ENCODE measurements at places on chromosomes 4 and X.

DNA sequence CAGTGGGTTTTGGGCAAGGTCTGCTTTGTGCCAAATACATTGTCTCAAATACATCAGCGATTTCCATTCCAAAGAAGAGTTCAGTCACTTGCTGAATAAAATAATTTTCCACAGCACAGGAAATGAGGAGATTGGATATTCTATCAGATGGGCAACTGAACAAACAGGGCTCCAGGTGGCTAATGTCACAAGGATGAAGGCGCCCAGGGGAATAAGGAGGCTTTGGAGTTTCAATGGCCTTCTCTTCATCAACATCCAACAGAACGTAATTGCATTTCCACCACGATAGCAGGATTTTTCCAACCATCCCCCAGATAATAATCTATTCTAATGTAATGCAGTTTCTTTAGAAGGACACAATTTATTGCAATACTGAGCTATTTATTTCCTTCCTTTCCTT is 104.7 kb upstream of the KLHL13 start:
- no peak for DNase-seq

GRCh38 chr4:6647582-6648230 is 7.2 kb downstream of the MRFAP1 start:
- DNase-seq, result no peak

DNA sequence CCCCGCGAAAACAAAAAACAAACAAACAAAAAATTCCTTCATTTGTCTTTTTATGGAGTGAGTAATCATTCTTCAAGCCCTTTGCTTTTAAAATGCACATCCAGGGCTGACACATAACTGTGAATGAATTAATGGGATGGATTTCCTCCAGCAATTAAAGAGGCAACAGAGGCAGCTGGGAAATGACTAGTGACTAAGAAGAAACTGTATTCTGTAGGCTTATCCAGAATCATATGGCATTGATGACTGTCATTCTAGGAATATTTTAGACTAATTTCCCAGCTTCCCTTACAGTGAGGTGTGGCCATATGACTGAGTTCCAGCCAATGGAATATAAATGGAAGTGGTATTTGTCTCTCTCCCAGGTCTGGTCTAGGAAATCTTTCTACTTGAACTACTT is 46.8 kb upstream of the PDE5A start:
- DNase-seq, result no peak

DNA sequence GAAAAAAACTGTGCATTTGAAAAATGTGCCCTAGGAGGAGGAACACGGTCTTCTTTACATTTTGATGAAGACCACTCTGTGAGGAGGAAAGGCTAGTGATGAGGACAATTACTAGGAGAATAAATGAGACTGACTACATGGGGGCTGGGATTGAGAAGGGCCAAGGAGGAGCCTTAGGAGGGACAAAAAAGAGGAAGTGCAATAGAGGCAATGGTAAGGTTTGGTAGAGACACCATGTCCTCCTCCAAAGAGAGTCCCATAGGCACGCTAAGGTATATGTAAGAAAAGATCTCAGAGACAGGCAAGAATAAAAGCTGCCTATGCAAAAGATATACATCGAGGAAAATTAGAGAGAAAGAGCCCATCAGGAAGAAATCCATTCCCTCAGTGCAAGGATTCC is 336.5 kb upstream of the SFRP2 start:
- DNase-seq, result no peak

DNA sequence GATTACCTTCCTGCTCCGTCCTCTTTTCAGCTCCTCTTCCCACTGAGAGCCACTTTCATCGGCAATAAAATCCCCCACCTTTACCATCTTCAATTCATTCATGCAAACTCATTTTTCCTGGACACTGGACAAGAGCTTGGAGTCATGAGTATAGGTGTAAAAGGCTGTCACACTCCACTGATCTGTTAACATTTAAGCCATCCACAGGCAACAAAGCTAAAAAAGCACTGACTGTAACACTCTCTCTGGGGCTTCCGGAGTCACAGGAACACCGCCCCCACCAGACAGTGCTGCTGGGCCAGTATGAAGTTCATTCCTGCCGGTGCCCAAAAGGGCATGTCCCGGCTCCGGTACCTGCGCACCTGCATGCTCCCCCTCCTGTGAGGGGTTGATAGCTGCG is 38.5 kb downstream of the MAGEB5 start:
- DNase-seq, result no peak

DNA sequence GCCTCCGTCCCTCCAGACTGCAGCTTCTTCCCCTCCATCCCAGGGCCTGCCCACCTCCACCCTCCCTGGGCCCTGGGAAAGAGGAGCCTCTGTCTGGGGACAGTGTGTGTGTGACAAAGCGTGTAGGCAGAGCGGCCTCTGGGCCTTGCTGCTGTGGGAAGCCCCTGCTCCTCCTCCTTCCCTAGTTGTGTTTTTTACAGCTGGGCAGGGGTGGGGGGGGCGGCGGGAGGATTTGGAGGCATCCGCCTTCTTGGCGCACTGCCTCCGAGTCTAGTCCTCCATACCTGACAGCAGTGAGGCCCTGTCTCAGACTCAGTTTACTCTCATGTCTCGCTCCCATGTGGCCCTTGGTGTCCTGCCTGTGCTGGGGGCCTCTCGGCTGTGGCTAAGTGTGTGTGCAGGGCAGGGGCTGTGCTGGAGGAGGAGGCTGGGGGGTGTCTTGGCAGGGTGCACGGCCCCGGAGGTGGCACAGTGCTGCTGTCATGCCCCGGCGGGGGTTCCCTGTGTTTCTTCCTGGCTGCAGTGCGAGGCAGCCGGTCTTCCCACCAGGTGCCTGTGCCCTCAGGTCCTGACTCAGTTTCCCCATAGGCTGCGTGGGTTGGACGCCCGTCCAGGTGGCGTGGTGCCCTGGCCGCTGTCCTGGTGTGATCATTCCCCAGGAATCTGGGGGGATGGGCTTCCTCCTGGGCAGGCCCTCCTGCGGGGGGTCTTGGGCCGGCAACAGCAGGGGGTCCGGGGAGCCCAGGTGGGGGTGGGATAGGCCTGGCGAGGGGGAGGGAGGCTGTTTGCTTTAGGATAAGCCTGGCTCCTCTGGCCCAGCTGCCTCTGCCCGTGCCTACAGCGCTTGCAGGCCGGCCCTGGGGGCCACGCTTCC is 7.0 kb downstream of the FGFRL1 start:
- no peak for DNase-seq

Data from hematopoietic multipotent progenitor cell treated with erythropoietin and hydrocortisone succinate and interleukin-3 and kit ligand, for 8 days (in vitro differentiated cells).